ENCODE measurements at places on chromosomes 1 and 21. TPM values are rescaled to one million over a fixed set of nuclear protein-coding genes. Genes with fewer than 3 reads are reported as not detected.

Gene SLC35F3
- not detected for total RNA-seq

Gene NIBAN1
- 37.1 TPM for total RNA-seq

Gene CXADR
- 6.5 TPM for total RNA-seq

Gene FALEC
- not detected for total RNA-seq

Gene CACHD1
- 10.0 TPM for total RNA-seq

Gene GNG4
- total RNA-seq: under 0.01 TPM

Gene MAP3K21
- 0.69 TPM for total RNA-seq

Gene PLD5
- total RNA-seq: not detected

Gene LCE3D
- not detected for total RNA-seq
